Effector memory CD8-positive, alpha-beta T cell (primary cell): ENCODE measurements at places on chromosomes 16 and 17.

- DNase-seq: no peak
Measured at GRCh38 chr16:25854141-25854540, 162.4 kb downstream of the HS3ST4 start.

DNA sequence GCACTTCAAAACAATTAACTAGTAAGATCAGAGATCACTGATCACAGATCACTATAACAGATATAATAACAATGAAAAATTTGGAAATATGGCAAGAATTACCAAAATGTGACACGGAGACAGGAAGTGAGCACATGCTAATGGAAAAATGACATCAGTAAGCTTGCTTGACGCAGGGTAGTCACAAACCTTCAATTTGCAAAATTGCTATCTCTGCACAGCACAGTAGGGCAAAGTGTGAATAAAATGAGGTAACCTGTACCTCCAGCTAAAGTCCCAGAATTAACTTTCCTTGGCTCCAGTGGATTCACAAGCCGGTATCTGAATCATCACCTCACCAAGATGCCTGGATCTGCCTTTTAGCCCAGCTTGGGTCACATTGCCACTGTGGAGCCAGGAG, 4.2 kb upstream of the MMP2 start:
- DNase-seq: no peak

DNA sequence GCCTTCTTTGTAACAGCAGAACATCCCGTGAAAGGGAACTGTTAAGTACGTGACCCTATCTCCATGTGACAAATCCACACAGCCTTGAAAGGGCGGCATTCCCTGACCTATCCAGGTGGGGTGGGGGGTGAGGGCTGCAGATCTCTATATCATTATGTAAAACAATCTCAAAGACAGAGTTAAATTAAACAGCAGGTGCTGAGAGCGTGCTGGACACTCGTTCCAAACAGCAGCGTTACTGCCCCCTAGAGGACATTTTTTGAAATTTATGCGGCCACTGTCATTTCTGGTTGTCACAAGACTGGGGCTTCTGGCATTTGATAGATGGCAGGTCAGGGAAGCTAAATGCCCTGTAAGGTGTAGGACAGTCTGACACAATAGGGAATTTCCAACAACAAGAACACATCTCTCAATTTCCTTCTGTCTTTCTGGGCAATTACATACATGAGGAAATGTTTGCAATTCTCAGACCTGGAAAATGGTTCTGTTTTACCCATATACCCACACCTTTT, 6.7 kb upstream of the SLC25A39 start:
- peak; percentile 77 for DNase-seq

DNA sequence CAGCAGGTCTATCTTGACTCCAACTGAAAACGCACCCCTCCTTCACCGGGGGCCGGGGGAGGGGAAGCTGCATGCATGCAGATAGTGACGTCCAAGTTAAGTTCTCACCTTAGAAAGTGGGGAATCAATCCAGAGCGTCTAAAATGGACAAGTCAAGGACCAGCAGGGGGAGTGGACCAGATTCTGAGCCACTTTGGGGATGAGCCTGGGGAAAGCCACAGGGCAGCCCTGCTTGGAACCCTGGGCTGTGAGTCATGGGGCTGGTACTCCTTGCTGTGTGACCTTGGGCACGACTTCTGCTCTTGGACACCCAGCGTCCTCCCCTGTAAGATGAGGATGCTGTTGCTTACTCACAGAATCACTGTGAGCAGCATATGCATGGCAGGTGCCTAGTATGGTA, 9.1 kb downstream of the TNFRSF13B start:
- no peak for DNase-seq

GRCh38 chr17:28963841-28964240, 12.5 kb upstream of the PHF12 start:
- DNase-seq: no peak

- DNase-seq: peak; percentile 65
Measured at GRCh38 chr17:79042421-79043190, 18.6 kb downstream of the C1QTNF1 start.

DNA sequence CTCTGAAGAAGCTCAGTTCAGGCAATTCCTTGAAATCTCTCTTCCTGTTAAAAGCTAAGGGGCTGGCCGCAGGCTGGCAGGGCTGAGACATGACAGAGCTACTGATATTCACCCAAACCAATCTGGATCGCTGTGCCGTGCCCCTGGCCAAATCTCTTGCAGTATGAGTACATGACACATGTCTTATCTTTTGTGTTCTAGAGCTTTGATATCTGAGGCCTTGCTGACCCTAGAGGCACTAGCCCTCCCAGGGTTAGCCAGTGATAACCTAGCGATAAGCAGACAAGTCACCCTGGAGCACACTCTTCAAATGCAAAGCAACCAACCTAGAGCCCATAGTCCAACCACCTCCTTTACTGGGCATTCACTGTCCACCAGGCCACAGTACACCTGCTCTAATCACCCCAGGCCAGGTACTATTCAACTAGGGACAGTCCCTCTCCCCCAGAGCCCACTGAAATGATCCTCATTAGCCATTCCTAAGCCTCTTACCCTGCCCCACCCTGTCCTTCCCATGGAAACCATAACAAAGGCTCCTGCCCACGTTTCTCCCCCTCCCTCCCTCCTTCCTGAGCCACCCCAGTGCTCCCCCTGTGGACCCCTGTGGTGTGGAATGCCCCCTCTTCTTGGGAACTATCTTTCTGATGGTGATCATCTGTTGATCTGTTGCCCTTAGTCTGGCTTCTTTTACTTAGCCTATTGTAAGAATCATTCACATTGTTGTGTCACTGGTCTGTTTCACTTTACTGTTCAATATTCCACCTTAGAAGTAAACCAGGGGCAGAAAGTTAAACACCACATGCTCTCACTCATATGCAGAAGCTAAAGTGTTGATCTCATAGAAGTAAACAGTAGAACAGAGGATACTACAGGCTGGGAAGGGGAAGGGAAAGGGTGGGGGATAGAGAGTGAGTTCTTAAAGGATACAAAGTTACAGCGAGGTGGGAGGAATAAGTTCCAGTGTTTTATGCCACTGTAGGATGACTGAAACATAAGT, 52.5 kb downstream of the TEKT5 start:
- no peak for DNase-seq

- no peak for DNase-seq
Measured at GRCh38 chr17:43449470-43450248, 34.1 kb upstream of the DHX8 start.

DNA sequence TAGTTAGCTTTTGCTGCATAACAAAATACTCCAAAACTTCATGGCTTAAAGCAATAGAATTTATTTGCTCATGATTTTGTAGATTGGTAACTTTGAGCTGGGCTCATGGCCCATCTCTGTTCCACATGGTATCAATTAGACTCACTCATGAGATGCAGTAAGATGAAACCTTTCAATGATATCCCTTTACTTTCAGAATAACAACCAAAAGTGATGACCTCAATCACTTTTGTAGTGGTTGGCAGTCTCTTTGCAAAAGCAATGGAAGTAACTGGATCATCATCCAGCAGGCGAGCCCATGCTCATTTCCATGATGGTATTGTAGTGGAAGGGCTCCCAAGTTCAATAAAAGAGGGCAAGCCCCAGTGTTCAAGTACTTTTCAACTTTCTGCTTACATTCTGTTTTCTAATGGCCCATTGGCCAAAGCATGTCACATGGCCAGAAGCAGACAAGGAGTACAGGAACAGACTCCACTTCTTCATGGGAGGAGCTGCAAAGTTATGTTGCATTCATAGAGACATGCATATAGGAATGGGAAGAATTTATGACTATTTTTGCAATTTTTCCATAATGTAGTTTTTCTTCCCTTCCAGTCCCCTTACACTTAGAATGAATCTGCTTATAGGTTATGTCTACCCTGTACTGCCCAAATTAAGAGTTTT, 41.7 kb downstream of the EFCAB5 start:
- no peak for DNase-seq

DNA sequence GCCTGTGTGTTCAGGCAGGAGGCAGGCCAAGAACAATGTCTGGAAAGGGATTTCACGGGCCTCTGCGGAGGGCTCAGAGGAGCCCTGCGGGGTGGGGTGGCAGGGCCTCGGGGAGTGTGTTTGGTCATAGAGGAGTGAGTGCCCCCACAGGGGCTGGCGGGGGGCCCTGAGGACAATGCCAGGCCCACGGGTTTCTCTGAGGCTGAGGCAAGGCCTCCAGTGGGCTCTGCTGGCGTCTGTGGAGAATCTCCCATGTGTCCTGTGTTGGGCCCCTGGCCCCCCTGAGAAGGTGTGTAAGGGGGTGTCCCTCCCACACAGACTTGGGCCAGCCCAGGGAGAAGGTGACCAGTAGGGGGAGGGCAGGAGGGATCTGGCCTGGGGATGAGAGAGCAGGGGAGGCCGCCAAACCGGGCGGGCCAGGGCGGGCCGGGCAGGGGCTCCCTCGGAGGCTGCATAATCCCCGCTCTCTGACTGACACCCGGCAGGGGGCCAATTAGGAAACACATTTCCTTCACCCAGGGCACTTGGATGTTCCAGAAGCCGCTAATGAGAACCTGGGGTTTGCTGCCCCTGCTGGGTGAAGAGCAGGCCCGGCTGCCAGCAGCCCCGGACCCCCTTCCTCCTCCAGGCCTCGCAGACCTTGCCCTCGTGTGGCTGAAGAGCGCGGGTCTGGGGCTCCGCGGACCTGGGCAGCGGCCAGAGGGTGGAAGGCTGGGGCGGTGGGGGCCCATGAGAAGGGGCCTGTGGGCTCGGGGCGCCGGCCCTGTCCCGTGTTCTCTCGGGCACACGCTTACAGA, 204.2 kb downstream of the NTN1 start:
- no peak for DNase-seq

DNA sequence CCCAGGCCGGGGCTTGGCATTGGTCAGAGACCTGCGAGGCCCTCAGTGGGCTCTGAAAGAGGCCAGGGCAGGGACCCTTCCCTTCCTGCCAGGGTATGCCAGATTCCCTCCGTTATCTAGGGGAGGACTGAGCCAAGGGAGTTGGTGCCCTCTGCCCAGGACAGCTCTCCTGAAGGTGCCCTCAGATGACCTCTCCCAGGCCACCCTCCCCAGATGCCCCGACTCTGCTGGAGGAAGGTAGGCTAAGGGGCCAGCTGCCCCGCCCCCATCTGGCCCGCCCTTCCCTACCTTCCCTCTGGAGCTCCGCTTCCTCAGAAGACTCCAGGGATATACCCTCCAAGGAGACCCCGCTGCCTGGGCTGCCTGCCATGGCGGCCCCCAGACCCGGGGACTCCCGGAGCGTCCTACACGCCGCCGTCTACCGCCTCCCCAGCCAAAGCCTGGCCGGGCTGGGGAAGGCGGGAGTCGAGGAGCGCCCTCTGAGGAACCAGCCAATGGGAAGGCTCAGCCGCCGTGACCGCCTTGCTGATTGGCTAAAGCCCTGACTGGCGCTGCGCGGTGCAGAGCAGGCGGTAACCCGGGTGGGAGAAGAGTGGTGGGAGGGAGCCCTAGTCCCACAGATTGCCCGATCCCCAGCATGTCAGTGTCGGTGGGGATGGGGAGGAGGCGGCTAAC, 7.0 kb downstream of the MPP2 start:
- peak; percentile 65 for DNase-seq

DNA sequence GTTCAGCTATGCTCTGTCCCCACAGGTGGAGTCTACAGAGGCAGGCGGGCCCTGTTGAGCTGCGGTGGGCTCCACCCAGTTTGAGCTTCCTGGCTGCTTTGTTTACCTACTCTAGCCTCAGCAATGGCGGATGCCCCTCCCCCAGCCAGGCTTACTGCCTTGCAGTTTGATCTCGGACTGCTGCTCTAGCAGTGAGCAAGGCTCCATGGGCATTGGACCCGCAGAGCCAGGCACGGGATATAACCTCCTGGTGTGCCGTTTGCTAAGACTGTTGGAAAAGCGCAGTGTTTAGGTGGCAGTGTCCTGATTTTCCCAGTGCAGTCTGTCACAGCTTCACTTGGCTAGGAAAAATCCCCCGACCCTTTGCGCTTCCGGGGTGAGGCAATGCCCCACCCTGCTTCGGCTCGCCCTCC, 89.1 kb downstream of the BCAS3 start:
- DNase-seq: no peak

DNA sequence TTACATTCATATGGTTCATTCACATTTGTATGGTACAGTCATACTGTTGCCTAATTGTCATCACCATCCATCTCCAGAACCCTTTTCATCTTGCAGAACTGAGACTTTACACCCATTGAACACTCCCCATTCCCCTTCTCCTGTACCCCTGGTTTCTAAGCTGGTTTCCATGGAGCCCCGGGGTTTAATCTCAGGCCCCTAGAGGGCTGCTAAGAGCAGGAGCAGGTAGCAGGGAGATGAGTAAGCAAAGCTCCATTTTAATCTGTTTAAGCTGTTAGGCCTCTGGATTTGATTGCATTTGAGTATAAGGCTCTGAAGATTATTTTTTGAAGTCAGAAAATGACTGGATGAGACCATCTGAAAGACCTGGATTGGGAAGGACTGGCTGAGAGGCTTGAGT, 68.5 kb upstream of the RPL38 start:
- no peak for DNase-seq

GRCh38 chr17:82331345-82331939, 2.1 kb downstream of the SECTM1 start:
- DNase-seq: no peak

GRCh38 chr17:7839876-7840261, 5.9 kb downstream of the KDM6B start:
- no peak for DNase-seq

DNA sequence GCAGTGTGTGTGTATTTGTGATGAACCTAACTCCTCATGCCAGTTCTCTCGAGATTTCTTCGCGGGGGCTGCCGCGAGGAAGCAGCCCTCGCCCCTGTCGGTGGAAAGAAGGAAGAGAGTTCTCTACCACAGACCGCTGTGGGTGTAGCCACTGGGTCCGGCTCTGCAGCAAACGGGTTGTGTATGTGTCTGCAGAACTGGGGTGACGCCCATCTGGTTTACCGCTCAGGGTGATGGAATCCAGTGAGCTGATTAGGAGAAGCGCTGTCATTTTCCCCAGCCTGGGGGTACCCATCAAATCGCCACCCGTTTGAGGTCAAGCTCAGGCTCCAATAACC, 7.7 kb downstream of the CORO6 start:
- peak; percentile 74 for DNase-seq

DNA sequence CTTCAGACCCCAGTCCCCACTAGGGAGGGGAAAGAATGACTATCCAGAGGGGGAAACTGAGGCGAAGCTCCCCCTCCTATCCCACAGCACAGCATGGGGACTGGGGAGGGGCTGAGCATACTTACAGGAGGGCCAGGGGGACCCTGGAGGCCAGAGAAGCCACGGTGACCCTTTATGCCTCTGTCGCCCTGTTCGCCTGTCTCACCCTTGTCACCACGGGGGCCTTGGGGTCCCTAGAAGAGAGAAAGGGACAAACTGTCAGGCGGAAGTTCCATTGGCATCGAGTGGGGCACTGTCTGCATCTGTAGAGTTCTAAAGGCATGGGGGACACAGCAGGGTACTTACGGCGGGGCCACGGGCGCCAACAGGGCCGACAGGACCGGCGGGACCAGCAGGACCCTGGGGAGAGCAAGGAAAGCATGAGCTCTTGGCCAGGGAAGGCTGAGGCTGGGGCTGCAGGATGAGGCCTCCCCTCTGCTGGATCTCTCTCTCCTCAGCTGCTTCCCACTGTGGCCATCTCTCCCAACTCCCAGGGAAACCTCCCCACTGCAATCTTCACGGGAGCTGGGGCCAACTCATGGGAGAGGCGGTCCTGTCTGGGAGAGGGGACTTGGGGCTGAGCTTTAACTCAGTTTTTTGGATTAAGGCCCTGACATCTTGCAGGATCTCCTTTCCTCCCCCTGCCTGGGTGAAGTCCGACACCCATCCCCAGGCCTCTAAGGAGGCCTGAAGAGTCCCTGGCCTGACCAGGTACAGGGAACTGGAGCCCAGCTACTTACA, 13.5 kb downstream of the COL1A1 start:
- DNase-seq: no peak

GRCh38 chr16:66286527-66286926, 80.0 kb upstream of the CDH5 start:
- no peak for DNase-seq
